Cortex of kidney (tissue), 1 donor: ENCODE measurements at places on chromosomes 13 and 19.

- DNase-seq = no peak
Measured at GRCh38 chr19:14761607-14762006, 16.8 kb downstream of the ADGRE2 start.

- DNase-seq = no peak
Measured at GRCh38 chr13:58376775-58377174, 745.2 kb downstream of the PCDH17 start.

DNA sequence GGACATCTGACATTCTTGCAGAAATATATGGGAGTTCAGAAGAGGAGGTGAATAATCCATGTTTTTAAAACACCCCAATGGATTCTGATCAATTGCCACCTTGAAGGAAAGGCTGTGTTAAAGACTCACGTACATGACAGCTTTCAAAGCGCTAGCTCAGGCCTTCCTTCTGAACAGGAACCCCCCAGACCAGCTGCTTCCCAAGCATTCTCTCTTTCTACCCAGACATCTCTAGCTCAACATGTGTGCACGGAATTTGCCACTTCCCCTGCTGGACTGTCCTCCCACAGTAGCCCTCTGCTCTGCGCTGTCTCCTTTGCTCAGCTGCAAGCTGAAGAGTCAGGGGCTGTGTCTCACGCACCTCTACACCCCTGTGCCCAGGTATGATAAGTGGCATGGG, 54.5 kb downstream of the STK24 start:
- no peak for DNase-seq

DNA sequence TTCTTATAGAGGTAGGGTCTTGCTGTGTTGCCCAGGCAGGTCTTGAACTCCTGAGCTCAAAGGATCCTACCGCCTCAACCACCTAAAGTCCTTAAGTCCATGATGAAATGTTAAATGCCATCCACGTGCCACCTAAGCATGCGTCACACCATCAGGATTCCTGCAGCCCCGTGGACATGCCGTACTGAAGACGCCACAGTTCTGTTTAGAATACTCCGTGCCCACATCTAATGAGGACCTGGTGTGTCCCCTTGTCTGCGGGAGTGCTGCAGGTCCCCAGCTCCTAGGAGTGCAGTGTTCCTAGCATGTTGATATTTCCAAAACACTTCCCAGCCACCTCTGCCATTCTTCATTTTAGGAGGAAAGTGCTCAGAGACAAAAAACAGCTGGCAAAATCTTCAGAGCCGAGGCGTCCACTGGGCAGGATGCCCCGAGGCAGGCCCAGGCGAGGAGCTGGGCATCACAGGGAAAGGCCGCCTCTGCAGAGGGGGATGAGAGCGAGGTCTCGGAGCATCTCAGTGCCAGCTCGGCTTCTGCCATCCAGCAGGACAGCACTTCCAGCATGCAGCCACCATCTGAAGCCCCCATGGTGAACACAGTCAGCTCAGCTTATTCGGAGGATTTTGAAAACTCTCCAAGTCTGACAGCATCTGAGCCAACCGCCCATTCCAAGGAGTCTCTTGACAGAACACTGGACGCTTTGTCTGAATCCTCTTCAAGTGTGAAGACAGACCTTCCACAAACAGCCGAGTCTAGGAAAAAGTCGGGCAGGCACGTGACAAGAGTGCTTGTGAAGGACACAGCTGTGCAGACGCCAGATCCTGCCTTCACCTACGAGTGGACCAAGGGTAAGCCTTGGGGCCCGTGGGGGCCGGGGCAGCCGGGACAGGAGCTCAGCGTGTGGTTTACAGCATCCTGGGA, 13.2 kb downstream of the C19orf44 start:
- DNase-seq = no peak

- no peak for DNase-seq
Measured at GRCh38 chr13:110237875-110238817, 68.8 kb downstream of the COL4A1 start.

DNA sequence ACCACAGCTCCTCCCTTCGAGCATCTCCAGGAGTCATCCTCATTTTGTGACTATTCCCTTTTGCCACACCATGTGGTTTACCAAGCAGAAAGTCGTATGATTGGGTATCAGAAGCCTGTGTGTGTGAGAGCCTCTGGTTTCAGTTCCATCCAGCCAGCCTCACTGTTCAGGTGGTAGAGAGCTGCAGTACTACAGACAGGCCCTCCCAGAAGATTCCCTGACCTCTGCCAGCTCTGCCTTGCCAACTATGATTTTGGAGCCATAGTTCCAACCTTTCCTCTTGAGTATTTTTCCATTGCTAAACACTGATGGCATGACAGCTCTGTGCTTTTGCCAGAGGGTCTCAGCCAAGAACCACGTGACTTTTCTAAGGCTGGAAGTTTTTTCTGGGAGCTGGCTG, 82.5 kb downstream of the DHRS12 start:
- no peak for DNase-seq

DNA sequence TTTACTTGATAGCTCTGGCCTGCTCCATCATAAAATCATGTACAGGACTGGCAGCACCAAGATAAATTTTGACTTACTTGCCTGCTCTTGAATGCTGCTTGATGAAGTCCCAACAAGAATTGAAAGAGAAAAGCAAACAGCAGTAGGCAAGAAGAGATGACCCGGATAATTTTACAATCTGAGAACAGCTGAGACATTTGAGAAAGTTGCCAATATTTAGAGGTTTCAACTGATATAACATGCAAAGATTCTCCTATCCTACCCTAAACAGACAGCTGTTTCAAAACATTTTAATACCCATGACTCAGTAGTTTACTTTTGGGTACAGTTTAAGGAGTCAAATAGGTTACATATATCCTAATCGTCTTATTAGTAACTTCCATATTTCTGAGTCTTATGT, 5.9 kb downstream of the FRY start:
- DNase-seq = no peak

- DNase-seq = no peak
Measured at GRCh38 chr19:6730153-6730804, 7.1 kb downstream of the GPR108 start.

- DNase-seq = no peak
Measured at GRCh38 chr13:39888865-39889810, 233.7 kb downstream of the COG6 start.
